ENCODE measurements at places on chromosomes 3 and 15. TPM values are rescaled to one million over a fixed set of nuclear protein-coding genes. Genes with fewer than 3 reads are reported as not detected.

Gene GRM2
- polyA plus RNA-seq, result 0.19 TPM

Gene KBTBD8
- polyA plus RNA-seq, result 1.8 TPM

Gene GPR27
- polyA plus RNA-seq, result not detected

Gene UMPS
- 21.5 TPM for polyA plus RNA-seq

Gene CORO2B
- 43.2 TPM for polyA plus RNA-seq
